Transverse colon (tissue), 4 donors: ENCODE measurements at places on chromosomes 1 and 21.
A peak's percentile ranks its signal among the peaks of the same experiment; 100 is the strongest.

GRCh38 chr1:214448536-214448935 is 102.9 kb downstream of the PTPN14 start:
- DNase-seq, result no peak

GRCh38 chr1:7046891-7047290 is 261.6 kb downstream of the CAMTA1 start:
- no peak for DNase-seq

- DNase-seq, result no peak
Observed at GRCh38 chr1:51829058-51829457, 49.5 kb downstream of the NRDC start.

DNA sequence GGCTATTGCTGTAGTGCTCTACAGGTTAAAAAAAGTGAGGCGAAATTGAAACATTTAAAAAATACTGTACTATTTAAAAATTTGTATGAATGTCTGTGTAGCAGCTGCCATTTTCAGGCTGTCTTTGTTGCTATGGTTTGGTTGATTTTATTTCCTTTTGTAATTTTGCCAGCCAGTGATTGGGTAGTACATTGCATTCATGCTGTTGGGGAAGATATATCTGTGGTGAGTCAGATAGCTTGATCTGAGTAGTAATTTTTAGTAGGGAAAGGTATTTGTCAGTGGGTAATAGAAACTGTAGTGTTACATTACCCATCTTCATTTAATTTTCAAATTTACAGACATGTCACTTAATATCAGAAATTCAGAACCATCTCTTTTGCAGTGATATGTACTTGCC is 15.0 kb downstream of the NFIA start:
- DNase-seq, result no peak

DNA sequence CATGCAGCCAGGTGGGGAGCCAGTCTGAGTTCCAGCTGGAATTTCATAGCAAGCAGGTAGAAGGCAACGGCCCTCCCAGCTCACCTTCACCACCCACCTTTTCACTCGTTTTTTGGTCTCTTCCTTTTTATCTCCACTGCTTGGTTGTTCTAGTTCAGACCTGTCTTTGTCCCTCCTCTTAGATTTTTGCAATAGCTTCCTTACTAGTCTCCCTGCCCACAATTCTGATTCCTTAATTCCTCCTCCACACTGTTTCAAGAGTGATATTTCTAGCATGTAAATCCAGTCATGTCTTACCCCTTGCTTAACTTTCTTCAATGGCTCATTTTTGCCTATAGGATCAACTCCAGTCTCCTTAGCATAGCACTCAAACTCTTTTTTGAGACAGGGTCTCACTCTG is 119.6 kb downstream of the TMEM53 start:
- no peak for DNase-seq

- DNase-seq, result no peak
Observed at GRCh38 chr21:38430401-38430984, 67.8 kb downstream of the ERG start.

- DNase-seq, result no peak
Observed at GRCh38 chr1:184574588-184574987, 180.1 kb downstream of the EDEM3 start.

- no peak for DNase-seq
Observed at GRCh38 chr1:2342384-2343022, 48.9 kb downstream of the MORN1 start.

DNA sequence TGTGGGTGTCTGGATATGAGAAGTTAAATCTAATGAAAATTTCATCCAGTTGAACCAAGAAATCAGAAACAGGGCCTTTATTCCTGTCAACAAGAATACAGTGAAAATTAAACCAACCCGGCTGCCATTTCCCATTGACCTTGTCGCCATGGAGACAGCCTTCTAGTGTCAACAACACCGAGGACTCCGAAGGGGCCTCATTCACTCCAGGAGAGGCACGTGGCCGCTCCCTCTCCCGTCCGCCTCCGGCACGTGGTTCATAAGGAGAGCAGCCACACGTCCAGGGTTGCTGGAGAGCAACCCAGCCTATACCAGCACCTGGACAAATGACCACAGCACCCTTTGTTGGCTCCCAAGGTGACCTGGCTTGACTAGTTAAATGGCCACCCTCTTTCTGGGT is 120.3 kb upstream of the VAMP3 start:
- DNase-seq, result no peak

- no peak for DNase-seq
Observed at GRCh38 chr1:235441159-235441685, 63.0 kb downstream of the B3GALNT2 start.

- DNase-seq, result no peak
Observed at GRCh38 chr1:83682132-83682531, 316.8 kb downstream of the TTLL7 start.

DNA sequence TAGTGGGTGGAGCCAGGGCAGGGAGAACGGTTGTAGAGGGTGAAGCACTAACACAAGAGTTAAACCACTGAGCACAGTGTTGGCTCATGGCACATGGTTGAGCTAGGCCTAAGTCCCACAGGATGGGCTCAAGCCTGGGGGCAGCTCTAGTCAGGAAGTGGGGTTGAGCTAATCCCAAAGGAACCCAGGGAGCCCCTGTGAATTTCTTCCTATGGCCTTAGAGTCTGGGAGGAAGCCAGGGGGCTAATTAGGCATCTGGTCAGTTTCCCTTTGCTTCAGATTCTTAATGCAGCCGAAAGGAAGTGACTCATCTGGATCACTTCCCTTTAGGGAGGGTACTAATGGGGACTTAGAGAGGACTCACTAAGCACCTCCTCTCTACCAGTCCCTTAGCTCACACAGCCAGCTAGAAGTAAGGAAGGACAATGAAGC is 10.1 kb downstream of the CFAP45 start:
- no peak for DNase-seq

DNA sequence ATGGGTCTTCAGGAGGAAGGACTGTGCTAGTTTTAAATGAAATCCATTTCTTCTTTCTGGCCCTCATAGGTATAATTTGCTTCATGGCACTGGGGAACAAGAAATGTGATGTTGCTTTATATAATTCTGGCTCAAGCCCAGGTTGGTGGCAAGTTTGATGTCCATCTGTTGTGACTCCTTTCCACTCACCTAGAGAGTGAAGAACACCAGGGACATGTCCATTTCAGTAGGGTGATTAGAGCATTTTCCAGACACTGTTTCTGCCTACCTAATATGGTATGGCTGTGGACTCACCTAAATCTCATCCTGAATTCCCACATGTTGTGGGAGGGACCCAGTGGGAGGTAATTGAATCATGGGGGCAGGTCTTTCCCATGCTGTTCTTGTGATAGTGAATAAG is 278.1 kb downstream of the LMX1A start:
- DNase-seq, result no peak

DNA sequence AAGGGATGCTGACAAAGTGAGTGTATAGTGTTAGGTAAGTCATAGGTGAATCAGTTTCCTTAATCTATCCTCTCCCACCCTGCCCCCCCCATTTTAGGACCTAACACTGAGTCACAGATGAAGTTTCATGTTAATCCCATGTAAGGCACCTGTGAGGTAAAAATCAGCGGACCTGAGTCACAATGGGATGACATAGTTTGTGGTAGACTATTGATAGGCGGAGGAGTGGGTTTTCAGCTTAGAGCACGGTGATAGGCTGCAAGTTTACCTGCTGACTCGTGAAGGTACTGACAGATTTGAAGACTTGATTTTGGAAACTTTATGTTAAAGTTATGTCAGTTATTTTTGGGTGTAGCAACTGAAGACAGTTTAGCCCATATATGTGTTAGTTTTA is 1.7 kb downstream of the TOR1AIP1 start:
- no peak for DNase-seq

GRCh38 chr21:29638761-29639327 is 301.0 kb downstream of the GRIK1 start:
- DNase-seq, result no peak

GRCh38 chr1:51752073-51752948 is 126.2 kb downstream of the NRDC start:
- no peak for DNase-seq

- DNase-seq, result no peak
Observed at GRCh38 chr1:75673399-75673798, 51.1 kb upstream of the ACADM start.

GRCh38 chr1:234690872-234691271 is 80.9 kb upstream of the IRF2BP2 start:
- DNase-seq, result no peak

DNA sequence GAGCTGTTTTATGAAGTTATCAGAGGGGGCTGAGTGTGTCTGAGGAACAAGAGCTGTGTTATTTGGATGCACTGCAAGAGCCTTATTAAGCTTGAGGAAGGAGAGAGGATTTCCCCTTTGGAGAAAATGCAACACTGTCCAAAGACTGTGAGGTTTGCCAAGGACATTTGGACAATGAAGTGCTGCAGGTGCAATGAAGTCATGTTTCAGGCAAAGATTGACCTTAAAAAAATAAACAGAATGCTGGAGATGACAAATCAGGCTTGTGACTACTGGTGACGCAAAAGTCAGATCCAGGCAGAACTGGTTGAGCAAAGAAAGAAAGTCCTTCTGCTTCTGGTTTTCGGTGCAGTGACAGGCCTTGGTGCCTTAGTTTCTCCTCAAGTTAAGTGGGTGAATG is 125.2 kb upstream of the KIAA0040 start:
- no peak for DNase-seq

- peak; percentile 67 for DNase-seq
Observed at GRCh38 chr1:202230939-202231645, 37.5 kb downstream of the LGR6 start.

DNA sequence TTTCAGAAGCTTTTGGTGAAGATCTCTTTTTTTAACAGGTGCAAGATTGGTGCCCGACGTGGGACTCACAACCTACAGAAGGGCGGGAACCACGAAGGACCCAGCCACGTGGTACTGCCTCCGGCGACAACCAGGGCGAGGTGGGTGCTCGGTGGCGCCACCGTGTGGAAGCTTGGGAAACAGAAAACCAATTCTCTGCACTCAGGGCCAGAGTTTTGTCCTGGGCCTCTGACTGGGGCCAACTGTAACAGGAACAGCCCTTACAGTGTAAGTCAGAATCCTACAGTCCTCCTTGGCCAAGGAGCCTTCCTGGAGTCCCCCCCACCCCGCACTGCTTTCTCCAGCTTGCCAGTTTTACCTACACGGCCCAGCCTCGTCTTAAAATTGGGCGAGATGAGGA is 11.6 kb upstream of the S100A7A start:
- DNase-seq, result peak; percentile 33

DNA sequence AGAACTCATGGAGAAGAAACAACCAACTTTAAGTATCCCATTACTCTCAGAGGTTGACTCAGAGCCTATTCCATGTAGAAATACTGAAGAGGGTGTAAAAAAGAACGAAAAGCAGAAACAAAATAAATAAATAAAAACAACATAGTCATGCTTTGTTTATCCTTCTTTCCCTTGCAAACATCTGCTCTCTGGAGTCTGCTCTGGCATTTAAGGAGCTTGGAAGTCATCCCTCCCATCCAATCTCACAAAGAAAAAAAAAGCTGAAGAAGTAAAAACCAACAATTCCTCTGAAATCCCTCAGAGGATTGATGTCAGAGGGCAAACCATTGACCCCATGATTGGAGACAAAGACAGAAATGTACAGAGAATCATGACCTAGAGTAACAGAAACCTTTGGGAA is 302.6 kb upstream of the GREM2 start:
- no peak for DNase-seq

DNA sequence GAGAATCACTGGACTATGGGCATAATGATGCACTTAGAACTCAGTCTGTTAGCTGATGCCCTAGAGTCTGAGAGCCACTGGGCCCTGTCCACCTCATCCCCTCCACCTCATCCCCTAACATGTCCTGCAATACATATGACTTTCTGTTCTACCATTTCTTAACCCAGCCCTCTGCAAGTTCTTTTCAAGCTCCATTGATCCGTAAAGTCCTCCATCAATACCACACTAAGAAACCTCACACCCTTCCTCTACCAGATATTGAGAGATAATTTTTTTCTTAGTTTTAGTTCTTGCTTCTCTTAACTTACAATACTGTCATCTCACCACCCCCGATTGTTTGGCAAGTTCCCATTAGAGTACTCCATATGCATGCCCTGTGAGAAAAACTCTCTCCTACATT is 22.1 kb downstream of the FCRL4 start:
- DNase-seq, result no peak

DNA sequence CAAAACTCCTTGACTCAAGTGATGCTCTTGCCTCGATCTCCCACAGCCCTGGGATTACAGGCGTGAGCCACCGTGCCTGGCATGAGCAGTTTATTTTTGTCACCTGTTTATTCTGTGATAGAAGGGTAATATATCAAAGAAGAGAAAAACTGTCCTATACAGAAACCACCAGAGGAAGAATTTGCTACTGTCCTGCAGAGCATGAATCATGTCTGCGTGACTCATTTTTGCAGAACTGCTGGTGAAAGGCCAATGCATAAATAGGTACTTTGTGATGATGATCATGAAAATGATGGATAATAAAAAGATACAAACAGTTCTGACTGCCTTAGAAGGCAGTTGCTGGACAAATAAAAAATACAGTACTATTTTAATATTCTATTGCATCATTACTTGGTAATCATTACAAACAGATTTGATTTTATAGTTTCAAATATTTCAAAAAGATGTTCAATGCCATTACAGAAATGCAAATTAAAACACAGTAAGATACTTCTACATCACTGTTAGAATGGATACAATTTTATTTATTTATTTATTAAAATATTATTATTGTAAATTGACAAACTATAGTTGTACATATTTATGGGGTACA is 26.5 kb downstream of the RIPPLY3 start:
- no peak for DNase-seq

DNA sequence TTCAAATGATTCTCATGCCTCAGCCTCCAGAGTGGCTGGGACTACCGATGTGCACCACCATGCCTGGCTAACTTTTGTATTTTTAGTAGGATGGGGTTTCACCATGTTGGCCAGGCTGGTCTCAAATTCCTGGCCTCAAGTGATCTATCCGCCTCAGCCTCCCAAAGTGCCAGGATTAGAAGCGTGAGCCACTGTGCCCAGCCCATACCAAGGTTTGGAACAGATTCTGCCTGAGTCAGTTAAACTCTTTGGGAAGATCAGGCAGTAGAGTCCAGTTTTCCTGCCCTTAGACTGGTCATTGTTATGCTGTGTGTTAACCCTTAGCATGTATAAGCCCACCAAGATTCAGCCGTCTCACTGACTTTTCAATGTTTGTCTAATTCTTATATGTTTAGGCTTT is 48.3 kb upstream of the LYPLAL1 start:
- DNase-seq, result no peak

DNA sequence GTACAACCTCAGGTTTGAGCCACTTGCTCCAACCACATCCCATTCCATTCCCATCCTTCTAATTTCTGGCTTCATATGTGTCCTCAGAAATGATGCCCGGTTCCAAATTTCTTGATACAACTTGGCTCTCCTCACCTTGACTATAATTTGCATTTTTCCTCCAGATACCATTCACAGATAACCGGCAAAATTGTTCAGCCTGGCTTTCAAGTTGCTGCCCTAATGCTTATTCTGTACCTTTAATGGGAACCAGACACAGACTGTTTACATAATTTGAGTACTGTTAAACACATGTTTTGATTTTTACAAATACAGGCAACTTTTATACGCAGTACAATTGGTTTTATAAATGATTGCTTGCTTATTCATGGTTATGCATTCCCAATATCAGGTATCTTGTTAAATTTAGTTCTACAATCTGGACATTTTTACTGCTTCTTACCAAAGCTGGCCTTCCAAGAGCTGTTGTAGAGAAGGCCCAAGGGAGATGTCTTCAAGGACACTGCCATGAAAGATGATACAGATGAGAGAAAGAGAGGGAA is 649.5 kb upstream of the CAMK1G start:
- no peak for DNase-seq

GRCh38 chr1:77065693-77066342 is 153.4 kb downstream of the PIGK start:
- DNase-seq, result no peak

- DNase-seq, result no peak
Observed at GRCh38 chr1:69058454-69058853, 509.3 kb upstream of the LRRC7 start.
